GM13977 (cell line): ENCODE measurements at places on chromosomes 1 and 21.

DNA sequence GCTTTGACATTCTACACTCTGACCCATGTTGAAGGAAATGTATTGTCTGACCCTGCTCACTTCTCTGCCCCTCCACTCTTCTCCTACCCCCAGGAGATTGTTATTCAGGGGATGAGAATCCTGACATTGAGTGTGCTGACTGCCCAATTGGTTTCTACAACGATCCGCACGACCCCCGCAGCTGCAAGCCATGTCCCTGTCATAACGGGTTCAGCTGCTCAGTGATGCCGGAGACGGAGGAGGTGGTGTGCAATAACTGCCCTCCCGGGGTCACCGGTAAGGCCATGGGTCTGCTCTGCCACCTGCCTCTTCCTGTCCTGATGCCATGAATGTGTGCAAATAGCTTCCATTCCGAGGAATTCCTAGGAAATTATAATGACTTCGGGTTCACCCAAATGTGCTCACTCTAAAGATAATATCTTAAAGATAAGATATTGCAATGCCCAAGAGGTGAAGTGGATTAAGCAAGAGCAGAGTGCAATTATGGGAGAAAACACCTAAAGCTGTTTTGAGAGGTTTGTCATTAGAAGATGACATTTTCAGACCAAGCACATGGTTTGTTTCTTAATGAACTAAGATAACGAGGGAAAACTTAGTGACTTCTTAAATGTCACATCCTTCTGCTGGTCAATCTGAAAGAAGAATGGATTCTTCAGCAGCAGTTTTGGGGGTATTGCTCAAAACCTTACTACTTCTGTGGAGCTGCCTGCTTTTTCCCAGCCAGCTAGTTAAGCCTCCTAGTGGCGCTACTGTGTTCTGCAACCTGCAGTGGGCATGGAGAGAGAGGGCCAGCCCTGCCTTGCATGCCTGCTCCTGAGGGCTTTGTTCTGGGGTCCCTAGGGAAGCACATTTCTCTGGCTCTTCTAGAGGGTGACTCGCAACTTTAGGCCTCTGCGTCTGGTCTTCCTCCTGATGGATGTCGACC, 41.6 kb downstream of the LAMC2 start:
- peak; percentile 64 for DNase-seq

- DNase-seq: no peak
Measured at GRCh38 chr1:181221078-181221477, 132.6 kb downstream of the IER5 start.

- DNase-seq: no peak
Measured at GRCh38 chr1:5371270-5371669, 621.0 kb downstream of the NPHP4 start.

DNA sequence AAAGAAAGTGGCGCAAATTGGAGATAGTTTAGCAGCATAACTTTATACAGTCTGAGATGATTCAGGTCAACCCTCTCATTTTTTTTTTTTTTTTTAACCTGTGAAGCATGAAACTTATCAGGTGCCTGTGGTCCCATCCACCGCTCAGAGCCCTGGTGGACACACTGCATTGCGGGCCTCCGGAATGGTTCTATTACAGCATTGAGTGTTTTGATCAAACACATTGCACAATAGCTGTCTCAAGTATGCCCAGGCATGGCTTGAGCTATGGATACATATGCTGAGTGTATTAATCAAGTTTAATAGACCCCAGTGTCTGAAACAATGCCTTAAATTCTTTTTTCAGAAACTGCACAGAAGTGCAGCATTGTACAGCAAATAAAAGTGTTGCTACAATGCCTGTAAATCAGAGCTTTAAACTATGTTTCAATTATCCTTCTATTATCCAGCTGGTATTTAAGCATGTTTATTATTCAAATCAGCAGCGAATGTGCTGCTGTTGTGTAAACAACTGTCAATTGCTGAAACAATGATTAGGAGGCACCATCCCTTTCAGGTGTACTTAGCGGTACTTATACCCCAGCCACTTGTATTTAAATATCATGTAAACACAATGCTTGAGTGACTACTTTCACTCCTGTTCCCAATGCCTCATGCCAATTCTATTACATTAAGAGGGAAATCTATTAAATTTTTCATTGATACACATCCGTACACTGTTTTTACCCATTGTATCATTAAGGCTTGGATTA, 456.6 kb downstream of the RPS6KC1 start:
- DNase-seq: no peak

GRCh38 chr1:185694081-185694480, 40.1 kb upstream of the HMCN1 start:
- peak; percentile 12 for DNase-seq

- no peak for DNase-seq
Measured at GRCh38 chr1:196063294-196063693, 544.9 kb downstream of the KCNT2 start.

- DNase-seq: no peak
Measured at GRCh38 chr1:235052067-235053008, 76.3 kb downstream of the TOMM20 start.

DNA sequence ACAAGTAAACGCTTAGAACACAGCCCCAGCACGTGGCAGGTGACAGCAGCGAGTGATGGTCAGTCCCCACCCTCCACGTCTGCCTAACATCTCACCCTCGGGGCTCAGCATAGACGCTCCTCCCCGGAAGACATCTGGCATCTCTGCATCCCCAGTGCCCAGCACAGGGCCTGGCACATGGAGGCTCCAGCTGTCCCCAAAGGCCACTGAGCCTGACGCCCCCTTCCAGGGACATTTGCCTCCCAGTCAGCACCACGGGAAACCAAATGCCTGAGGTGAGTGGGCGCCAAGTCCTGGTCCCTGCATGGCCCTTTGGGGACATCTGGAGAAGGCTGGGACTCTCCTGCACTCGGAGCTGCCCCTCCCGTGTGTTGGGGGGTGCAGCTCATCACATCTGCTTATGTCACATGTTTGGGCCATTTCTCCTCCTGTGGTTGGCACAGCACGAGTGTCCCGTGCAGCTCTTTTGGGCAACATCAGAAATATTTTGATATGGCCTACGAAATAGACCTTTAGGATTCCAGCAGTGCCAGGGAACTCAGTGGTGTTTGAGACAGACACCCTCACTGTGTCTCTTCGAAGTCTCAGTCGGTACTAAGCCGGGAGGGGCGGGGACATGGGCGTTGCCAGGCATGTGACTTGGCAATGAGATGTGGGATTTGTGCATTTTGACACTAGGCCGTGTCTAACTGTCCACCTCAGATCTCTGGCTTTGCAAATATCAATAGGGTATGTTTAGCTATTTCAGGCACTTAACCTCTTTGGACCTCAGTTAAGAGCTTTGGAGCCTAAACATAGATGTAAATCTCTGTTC, 315.0 kb downstream of the PTPRU start:
- DNase-seq: no peak

DNA sequence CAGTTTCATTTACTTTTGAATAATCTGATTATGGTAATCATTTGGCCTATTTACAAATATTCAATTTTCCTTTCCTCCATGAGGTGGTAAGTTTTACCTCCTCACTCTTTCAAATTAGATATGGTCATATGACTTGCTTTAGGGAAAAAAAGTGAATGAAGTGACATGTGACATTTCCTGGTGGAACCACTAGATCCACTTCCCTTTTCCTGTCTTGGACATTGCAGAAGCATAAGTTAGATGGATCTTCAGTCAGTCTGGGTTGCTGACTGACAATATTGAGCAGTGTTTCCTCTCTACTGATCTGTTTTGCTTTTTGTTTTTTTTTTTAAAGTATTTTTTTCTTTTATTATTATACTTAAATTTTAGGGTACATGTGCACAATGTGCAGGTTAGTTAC, 481.1 kb upstream of the PTBP2 start:
- no peak for DNase-seq

GRCh38 chr21:33760641-33761440, 118.5 kb downstream of the ITSN1 start:
- DNase-seq: no peak

DNA sequence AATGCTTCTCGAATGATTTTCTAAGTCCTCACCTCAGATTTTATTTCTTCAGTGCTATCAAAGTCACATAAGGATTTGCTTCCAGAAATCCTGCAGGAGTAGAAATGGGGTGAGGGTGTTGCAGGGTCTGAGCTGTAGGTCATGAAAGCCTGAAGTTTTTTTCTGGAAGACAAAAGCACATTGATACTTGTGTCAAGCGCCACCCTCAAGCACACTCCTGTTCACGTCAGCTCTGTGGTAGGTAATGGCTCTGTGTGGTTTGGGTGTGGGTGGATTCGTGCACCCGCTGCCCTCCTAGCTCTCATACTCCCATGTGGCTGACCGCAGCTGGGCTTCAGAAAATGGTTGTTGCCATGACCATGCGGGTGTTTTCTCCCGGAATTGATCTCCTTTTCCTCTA, 39.9 kb downstream of the AKNAD1 start:
- DNase-seq: no peak

DNA sequence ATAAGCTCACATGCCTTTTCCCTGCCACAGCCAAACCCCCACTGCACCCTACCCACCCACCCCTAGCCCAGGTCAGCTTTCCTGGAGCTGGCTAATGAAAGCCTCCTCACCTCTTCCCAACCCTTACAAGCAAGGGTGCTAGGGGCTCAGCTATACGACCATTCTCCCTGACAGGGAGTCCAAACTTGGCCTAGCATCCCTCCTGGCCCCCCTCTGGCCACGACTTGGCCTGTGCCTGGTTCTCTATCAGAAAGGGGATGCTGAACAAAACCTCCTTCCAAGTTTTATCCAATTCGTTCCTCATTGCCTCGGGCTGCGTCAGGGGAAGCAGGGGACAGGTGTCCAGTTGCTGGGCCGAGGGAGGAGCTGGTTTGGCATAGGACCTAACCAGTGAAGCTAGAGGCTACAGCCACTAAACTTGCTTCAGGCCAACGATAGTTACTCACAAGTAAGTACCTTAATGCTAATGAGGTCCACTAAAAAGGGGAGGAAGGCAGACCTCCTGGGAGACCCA, 8.6 kb downstream of the TMEM81 start:
- DNase-seq: peak; percentile 9

- DNase-seq: no peak
Measured at GRCh38 chr1:228438266-228438665, 21.6 kb upstream of the TRIM17 start.

DNA sequence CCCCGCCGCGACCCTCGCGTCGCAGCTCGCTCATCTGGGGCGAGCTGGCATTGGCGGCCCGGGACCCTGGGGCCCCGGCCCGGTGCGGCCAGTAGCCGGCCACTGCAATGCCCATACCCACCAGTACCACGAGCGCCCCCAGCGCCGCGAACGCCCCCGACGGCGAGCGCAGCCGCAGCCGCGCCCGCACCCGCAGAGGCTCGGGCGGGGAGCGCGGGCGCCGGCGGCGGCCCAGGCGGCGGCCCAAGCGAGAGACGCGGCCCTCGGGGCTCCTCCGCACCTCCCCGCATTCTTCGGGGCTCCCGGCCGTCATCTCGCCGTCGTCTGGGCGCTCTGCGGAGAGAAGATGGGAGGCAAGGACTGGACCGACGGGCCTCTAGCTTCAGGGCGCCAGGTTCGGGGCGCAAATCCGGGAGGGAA, 2.2 kb downstream of the TMEM200B start:
- no peak for DNase-seq

- DNase-seq: no peak
Measured at GRCh38 chr1:209404577-209404976, 178.9 kb upstream of the CAMK1G start.

GRCh38 chr1:208129060-208129459, 115.1 kb downstream of the PLXNA2 start:
- no peak for DNase-seq

DNA sequence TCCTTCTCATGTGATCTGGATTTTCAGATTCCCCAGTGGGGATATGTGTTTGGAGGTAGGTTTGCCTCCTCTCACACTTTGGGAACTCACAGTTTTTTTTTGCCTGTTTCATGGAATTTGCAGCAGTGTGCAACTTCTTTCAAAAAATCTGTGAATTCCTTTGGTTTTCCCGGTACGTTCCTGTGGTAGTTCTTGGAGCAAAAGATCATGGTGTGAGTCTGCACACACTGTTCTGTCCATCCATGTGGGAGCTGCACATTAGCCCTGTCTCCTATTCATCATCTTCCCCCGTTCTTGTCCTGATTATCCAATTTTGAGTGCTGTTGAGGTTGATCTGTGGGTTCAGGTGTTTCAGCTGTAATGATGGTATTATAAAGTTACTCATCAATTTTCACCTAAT, 30.3 kb upstream of the TACSTD2 start:
- DNase-seq: no peak

DNA sequence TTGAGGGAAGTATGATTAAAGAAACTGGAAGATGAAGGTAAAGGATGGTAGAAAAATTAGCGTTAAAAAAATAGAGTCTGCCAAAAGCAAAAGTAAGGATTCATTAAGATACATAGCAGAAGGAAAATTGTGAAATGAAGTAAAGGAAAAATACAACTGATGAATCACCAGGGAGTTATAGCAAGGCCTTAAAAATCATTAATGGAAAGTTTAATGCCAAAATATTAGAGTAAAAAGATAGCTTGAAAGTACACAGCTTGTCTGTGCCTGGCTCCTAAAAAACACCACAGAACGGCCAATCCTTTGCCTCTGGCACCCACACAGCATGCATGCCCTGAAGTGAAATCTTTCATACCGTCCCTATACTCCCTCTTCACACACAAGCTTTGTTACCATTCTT, 66.9 kb upstream of the APOBEC4 start:
- DNase-seq: no peak

GRCh38 chr1:20172033-20172590, 13.8 kb upstream of the UBXN10 start:
- no peak for DNase-seq

DNA sequence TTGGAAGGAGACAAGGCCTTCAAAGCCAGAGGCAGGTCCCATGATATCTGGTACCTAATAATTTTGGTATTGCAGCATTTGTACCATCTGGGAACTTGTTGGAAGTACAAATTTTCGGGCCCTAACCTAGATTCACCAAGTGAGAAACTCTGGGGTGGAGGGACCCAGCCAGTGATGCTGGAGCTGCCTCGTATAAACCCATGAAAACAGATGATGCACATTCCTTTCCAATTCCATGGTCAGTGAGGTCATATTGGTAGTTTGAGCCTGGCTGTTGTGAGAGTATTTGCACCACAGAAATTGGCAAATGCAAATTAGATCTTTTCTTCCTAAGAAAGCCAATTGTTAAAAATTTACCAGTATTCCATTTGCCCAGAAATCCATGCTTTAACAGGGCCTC, 269.6 kb upstream of the PLXNA2 start:
- no peak for DNase-seq

GRCh38 chr1:57165546-57165945, 199.7 kb upstream of the C8B start:
- DNase-seq: no peak

DNA sequence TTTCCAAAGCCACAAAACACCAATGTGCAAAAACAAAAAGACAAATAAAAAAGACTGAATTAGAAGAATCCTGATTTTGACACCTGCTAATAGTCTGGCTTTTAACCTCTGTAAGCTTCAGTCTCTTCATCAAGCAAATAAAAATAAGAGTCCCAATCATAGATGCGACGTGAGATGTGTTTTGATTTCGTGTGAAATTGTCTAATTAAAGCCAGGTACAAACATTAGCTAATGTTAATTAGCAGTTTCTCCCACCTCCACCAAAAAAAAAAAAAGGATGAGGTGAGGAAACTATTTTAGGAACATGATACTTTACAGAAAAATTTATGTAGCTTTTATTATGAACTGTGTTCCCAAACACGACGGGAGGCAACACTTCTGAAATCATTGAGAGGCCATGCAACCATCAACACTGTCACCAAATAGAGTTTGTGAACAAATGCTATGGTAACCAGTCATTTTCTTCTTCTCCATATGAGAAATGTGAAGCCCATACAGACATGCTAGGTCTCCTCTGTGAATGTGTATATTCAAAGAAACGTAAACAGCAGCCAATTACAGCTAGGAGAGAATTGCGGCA, 6.7 kb upstream of the EVI5 start:
- no peak for DNase-seq

GRCh38 chr1:28437924-28438699, 67.7 kb upstream of the RCC1 start:
- no peak for DNase-seq

- DNase-seq: no peak
Measured at GRCh38 chr1:87346130-87346814, 17.6 kb downstream of the LMO4 start.
